Left kidney (tissue), 8 donors: ENCODE measurements at places on chromosomes 2 and 18.

- no peak for DNase-seq
These were observed 79.8 kb upstream of the RNF152 start for GRCh38 chr18:61972389-61973264.

- DNase-seq: no peak
These were observed 30.4 kb upstream of the RAB6D start for GRCh38 chr2:131394147-131394931.

GRCh38 chr2:97885841-97886240 lies 109.9 kb downstream of the TMEM131 start:
- DNase-seq: no peak

DNA sequence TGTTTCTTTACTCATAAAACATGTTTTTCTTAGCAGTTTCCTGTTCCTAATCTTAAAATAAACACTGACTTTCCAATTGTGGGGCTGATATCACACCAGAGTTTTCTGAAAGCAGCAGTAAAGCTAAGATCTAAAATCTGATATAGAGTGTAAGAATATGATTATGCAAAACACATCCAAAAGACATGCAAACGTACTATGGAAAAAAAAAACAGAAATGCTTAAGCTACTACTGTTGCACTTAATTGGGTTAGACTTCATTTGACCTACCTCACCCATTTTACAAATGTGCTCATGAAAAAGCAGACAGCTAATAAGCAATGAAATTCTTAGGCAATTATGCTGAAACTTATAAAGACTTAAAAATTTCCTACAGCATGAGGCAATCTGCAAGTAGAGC lies 10.5 kb downstream of the CYTIP start:
- DNase-seq: no peak

DNA sequence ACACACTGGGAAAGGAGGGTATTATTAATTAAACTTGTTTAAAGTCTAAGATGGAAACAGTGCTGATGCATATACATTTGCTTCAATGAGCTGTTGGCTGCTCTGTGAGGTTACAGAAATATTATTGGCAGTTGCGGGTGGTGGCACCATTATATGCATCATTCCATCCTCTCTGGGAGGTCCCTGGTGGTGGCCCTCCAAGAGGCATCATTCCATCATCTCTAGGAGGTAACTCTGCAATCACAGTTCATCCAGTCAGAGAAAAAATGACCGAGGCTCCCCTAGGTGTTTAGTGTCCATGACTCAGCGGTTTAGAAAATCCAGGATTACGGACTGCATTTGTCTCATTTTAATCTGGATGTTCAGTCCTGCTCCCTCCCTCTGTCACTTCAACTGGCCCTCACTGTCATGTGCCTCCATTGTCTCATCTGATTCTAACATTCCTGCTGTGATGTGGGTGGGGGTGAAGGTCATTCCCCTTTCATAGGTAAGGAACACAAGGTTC lies 15.4 kb downstream of the AFF3 start:
- DNase-seq: no peak
